Activated naive CD4-positive, alpha-beta T cell treated with anti-CD3 and anti-CD28 coated beads, Interleukin-2, amount 50 U/mL, for 72 hours (primary cell): ENCODE measurements at places on chromosomes 5 and 9. TPM values are rescaled to one million over a fixed set of nuclear protein-coding genes. Genes with fewer than 3 reads are reported as not detected.

BSPRY gene
- total RNA-seq, result 7.7 TPM

PCDHA9 gene
- total RNA-seq, result not detected

ZBTB43 gene
- total RNA-seq, result 19.5 TPM

PCDHGB4 gene
- not detected for total RNA-seq

LRRC19 gene
- total RNA-seq, result not detected

SURF2 gene
- 12.9 TPM for total RNA-seq

C7 gene
- not detected for total RNA-seq

ADCY2 gene
- not detected for total RNA-seq

FAM221B gene
- not detected for total RNA-seq

CTXN3 gene
- total RNA-seq, result not detected

- no peak for DNase-seq
Measured at GRCh38 chr5:112306956-112307355, 112.1 kb downstream of the EPB41L4A start.

DNA sequence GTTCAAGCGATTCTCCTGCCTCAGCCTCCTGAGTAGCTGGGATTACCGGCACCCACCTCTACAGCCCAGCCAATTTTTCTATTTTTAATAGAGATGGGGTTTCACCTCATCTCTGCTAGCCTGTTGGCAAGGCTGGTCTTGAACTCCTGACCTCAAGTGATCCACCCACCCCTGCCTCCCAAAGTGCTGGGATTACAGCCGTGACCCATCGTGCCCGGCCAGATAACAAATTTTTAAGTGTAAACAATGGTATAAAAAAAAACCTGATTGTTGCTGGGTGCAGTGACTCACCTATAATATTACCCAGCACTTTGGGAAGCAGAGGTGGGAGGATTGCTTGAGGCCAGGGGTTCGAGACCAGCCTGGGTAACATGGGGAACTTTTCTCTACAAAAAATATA is 28.0 kb upstream of the N4BP3 start:
- no peak for DNase-seq

DNA sequence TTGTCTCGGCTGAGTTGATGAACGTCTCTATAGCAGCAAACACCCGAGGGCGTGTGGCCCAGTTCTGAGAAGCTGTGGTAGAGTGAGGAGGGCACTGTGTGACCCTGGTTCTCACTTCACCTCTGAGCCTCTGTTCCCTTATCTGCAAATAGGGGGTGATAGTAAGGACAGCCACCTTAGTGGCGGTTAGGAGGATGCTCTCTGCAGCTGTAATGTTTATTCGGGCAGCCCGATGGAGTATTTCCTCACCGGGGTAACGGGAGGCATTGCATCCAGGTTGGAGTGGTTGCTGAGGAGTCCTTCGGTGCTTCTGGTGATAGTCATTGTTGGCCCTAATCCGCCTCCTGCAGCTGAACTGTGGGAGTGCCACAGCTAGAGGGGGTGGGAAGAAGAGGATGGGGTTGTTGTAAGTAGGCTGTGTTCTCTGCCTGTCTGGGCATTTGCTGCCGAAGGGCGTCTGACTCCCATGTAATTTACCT is 13.9 kb downstream of the PRRC2B start:
- DNase-seq, result no peak

- no peak for DNase-seq
Measured at GRCh38 chr9:3367185-3367584, 158.6 kb downstream of the RFX3 start.

GRCh38 chr5:147857302-147858129 is 21.0 kb upstream of the SCGB3A2 start:
- peak; percentile 28 for DNase-seq

GRCh38 chr9:92963831-92964606 is 16.7 kb downstream of the FGD3 start:
- DNase-seq, result peak; percentile 59

- DNase-seq, result peak; percentile 16
Measured at GRCh38 chr5:98839469-98840383, 66.3 kb downstream of the RGMB start.

DNA sequence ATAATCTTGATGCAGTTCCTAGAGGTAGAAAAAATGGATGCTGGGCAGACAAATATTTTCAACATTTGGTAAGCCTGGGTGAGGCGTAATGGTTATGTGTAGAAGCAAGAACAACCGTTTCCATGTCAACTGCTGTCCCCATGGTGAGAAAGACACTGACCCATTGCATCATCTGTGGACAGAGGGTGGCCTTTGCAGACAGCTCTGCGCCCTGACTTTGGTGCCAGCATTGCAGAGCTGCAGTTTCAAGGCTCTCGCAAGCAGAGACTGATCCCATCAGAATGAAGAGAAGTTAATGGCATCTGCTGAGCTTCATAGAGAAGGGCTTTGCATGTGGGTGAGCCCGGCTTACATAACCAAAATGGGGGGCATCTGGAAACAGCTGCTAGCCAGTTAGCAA is 179.0 kb upstream of the ADRA1B start:
- no peak for DNase-seq

DNA sequence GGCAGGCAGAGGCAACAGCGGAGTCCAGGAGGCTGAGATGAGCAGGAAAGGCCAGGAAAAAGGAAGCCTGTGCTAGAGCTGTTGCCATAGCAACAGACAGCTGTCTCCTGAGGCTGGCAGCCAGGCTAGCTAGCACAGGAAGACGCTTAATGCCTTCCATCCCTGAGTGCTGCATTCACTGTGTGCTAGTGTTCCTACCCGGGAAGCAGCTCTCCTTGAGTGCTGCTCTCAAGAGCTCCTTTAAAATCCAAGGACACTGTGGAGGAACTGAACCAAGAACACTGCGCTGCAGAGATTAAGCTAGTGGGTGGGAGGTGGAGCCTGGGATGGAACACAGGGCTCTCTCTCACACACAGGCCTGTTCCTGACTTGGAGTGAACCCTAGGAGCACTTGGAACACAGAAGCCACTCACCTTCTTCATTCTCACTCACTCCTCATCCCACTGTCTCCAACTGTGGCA is 53.5 kb upstream of the IL7R start:
- no peak for DNase-seq

DNA sequence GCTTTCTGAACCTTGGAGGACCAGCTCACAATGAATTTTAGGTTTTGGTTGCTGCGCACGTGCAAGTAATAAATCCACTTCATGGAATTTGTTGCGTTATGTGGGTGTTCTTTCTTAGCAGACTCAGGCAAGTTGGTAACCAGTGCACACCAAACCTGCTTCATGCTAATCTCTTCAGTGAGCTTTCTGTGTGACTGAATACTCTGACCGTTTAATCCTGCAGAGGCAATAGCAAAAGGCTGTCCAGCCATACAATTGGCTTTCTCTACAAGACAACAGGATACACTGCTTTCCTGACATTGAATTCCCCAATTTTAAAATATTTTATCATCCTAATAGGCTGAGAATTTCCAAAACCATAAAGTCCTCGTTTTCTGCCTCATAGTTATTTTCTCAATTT is 10.3 kb downstream of the UGT3A2 start:
- DNase-seq, result no peak

GRCh38 chr5:19685473-19685872 is 302.5 kb downstream of the CDH18 start:
- no peak for DNase-seq

GRCh38 chr5:159018855-159019254 is 80.9 kb downstream of the EBF1 start:
- DNase-seq, result no peak

DNA sequence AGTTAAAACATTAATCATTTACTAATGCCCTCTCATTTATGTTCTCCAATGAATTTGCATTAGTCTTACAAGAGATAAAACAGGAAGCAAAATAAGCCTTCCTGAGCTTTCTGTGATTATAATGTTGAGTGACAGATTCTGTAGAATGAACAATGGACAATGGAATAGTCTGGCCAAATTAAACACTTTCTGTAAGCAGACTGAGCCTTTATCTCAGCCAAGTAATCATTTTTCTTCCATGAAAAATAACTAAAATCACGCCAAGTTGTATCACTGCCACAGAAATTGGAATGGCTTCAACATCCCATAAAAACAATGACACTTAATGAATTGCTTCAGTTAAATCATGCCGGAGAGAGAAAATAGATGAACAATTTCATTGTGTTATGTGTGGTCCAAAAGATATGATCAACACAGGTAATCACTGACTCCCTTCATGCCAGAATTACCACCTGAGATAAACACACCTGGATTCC is 63.0 kb downstream of the TSSK1B start:
- DNase-seq, result no peak

DNA sequence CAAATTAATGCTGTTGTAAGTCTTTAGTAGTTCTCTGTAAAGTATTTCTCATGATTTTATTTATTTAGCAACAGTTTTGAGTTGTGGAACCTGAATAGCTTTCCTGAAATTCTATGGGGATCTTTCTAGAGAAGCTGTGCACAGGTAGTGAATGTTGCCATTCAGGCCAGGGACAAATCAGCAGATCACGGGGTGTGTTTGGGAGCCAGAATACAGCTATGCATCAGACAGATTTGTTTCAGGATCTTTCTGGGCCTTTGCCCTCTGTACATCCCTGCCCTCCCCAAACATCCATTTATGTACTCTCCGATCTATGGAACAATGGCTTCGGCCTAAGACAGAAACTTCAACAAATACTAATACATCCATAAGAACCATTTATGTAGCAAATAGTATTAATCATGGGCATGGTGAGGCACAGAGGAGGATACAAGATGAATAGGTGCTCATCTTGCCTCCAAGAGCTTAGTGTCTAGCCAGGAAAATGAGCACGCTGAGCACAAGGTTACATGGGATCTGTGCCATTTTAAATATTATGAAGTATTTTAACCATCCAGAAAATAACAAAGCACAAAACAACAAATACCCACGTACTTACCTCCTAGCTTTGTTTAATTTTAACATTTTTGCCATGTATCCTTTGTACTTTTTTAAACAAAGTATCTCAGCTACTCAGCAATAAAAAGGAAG is 13.1 kb downstream of the ARHGEF37 start:
- DNase-seq, result no peak

GRCh38 chr5:159330131-159330800 is at the start of gene IL12B:
Gene IL12B, minus strand, starts transcription at chr5:159330487. Its CDS starts 3,705 bp downstream, at chr5:159326782.
- DNase-seq, result no peak

GRCh38 chr5:165334201-165334600 is 1828.8 kb downstream of the MAT2B start:
- no peak for DNase-seq

GRCh38 chr5:42109006-42109572 is 184.0 kb downstream of the FBXO4 start:
- DNase-seq, result no peak

DNA sequence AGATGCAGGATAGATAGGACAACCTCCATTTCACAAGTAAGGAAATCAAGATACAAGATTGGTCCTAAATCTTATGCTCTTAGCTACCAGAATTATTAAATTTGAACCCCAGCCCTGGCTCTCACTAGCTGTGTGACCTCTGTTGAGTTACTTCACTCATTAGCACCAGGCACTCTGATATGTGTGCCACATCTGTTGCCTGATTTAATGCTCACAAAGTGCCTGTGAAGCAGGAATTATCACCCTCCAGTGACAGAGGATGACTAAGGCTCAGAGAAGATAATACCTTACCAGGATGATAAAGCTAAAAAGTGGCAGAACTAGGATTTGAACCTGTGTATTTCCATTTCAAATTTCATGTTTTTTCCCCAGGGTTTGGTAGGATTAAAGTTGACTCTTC is 110.0 kb downstream of the PLPPR1 start:
- DNase-seq, result no peak

GRCh38 chr9:122370869-122371755 is at the start of gene PTGS1:
Gene PTGS1, plus strand, starts transcription at chr9:122371024. Its CDS starts 61 bp downstream, at chr9:122371085.
- DNase-seq, result no peak

DNA sequence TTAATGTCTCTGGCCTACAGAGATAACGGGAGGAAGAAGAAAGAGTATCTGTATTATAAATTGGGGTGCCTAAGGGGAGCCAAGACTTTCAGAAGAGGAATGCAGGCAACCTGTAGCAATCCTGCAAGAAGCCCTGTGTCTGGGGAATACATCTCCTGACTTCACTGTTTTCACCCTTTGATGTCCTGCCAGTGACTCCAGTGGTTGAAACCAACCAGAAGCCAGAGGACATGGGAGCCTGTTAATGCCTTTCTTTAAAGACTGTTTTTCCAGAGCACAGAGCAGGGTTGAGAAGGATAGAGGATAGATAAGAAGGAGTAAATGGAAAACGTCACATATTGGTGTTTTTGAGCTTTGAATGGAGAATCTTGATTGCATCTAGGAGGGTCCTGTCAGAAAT is 151.2 kb downstream of the HACD4 start:
- no peak for DNase-seq
